ENCODE measurements at places on chromosomes 1 and 21.

- no peak for DNase-seq
Measured at GRCh38 chr1:180886338-180886737, 26.4 kb upstream of the KIAA1614 start.

DNA sequence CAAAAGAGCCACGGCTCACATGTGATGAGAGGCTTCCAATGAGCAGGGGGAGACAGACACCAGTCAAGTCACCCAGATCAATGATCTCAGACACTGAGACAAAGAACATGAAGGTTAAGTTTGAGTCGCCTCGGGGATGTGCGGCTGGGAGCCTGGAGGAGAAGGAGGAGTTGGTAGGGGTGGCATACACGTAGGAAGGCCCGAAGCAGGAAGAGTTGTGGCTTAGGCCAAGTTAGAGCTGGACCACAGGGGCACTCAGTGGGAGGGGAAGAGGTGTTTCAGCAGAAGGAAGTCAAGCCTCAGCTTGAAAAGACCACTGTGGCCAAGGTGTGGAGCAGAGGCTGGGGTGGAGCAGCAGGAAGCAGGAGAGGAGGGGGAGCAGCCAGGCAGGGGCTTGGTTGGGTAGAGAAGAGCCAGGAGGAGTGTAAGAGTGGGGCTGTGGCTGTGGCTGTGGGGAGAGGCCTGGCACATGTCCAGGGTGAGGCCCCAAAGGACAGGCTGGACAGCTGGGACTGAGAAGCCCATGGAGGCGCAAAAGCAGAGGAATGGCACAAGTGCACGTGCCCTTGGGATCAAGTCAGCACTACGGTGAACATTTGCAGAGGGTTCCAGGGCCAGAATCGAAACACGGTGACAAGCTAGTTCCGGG, 27.6 kb downstream of the CTNNBIP1 start:
- no peak for DNase-seq

DNA sequence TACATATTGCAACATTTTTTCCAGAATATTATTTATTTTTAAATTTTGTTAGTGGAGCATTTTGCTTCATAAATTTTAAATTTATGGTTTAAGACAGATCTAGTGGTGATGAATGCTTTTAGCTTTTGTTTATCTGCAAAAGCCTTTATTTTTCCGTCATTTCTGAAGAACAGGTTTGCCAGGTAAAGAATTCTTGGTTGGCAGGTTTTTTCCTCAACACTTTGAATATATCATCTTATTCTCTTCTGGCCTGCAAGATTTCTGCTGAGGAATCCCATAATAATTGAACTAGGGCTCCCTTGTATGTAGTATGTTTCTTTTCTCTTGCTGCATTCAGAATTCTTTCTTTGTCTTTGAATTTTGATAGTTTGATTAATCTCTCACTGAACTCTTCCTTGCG, 50.8 kb upstream of the SAMD13 start:
- no peak for DNase-seq

- DNase-seq = no peak
Measured at GRCh38 chr1:23171181-23171755, 2.6 kb upstream of the LUZP1 start.

- no peak for DNase-seq
Measured at GRCh38 chr1:186454981-186455380, 5.9 kb downstream of the PDC start.

- no peak for DNase-seq
Measured at GRCh38 chr1:51535006-51535592, 16.0 kb upstream of the EPS15 start.

DNA sequence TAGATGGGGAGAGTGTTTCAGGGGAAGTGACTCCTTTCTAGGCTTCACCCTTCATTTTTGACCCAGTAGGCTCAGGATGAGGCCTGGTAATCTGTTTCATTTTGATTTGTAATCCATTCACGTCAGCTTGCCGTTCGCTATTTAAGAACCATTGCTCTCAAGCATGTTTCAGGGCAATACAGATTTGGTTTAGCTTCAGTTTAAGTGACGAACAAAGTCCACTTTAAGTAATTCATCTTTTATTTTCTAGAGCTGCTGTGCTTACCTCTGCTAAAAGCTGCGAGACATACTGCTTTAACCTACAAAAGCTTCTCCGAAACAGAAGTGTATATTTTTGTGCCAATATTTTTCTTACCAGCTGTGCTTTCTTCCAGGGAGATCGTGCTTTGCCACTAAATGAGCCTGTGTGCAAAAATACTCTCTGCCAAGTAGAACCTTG, 8.9 kb upstream of the FMO3 start:
- DNase-seq = no peak

- no peak for DNase-seq
Measured at GRCh38 chr1:14520514-14521163, 77.8 kb upstream of the KAZN start.

- no peak for DNase-seq
Measured at GRCh38 chr21:37244501-37245095, 22.5 kb downstream of the VPS26C start.

DNA sequence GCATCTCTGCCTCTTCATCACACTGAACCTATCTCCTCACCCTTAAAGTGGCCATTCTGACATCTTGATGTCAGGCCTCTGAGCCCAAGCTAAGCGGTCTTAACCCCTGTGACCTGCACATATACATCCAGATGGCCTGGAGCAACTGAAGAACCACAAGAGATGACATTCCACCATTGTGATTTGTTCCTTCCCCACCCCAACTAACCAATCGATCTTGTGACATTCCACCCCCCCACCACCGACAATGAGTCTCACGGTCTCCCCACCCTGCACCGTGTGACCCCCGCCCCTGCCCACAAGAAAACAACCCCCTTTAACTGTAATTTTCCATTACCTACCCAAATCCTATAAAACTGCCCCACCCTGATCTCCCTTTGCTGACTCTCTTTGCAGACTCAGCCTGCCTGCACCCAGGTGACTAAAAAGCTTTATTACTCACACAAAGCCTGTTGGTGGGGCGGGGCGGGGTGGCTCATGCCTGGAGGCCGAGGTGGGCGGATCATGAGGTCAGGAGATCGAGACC, 21.0 kb upstream of the PINK1 start:
- DNase-seq = no peak
